HCT116 (cell line): ENCODE measurements at places on chromosomes 11 and 22. TPM values are rescaled to one million over a fixed set of nuclear protein-coding genes. Genes with fewer than 3 reads are reported as not detected.

Gene CTSW
- total RNA-seq, result not detected

DNA sequence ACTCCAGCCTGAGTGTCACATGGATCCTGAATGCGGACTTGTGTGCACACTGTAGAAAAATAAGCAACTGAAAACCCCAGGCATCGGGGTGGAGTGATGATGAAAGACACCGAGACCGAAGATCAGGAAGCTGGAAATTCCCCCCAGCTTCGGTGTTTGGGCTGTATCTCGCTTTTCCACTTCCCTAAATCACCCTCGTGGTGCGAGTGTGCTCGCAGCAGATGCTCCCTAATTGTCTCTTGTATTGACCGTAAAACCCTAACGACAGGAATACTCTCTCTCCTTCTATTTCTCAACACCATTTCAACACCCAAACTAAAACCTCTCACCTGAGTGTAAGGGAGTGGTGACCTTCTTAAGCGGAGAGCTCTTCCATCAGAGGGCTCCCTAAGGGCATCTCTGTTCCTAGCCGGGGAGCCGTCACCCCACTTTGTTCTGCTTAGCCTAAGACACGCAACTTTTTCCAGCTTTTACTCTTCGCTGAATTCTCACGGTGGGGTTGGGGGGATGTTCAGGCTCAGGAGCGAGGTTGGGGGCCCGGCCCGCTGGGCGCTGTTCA, 635 bp upstream of the GRK3 start:
- no peak for DNase-seq

GRCh38 chr11:130801333-130802122, 114.8 kb downstream of the SNX19 start:
- DNase-seq, result no peak

DNA sequence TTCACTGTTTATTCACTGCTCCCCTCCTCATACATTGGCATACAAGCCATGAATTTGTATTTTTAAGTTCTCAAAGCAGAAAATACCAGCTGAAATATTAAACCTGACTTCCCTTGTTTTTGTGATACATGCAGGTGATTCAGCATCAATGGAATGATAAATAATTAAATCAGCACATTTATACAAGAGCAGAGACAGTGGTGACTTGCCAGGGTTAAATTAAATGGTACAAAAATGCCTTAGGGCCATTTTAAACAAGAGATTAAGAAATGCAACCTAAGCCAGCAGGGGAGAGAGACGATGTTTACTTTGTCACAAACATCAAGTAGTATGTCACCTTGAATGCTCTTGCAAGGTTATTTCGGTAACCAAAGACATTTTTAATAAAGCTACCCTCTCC, 95.9 kb upstream of the DDI1 start:
- no peak for DNase-seq

- DNase-seq, result no peak
These were observed 372.7 kb upstream of the ANO5 start for GRCh38 chr11:21820176-21820575.
